ENCODE measurements at places on chromosomes 7 and 10.

DNA sequence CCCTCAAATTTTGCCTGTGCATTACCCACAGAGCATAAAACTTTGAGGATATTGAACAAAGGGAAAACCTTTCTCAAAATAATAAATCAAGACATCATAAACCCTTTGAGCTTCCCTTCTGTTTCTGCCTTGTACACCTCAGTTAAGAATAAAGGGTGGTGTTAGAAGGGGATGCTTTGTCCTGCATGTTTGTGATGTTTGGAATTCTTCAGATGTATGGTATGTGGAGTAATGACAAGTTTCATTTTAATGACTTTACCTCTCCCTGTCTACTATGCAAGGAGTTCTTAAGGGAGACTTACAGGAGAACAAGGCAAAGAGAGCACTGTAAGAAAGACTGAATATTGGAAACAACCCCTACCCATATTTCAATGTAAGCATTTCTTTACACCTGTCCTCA, 99.2 kb downstream of the HECW1 start:
- no peak for DNase-seq

- DNase-seq: no peak
Measured at GRCh38 chr10:54434782-54435181, 366.2 kb downstream of the PCDH15 start.

DNA sequence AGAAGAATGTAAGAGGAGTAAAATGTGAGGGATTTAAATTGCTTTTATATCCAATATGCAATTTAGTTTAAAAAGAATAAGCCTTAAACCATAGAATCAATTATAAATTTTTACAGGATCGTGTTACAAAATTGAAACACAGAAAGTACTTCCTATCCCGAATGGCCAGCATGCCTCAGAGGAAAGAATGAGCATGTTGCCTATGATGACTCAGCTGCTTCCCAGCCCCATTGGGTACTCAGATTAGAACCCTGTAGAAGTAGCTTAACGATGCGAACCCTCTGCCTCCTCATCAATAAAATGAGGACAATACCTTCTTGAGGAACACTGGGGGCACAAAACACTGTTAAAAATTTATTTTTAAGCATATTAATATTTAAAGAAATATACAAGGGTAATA, 113.4 kb upstream of the CDK1 start:
- DNase-seq: no peak

DNA sequence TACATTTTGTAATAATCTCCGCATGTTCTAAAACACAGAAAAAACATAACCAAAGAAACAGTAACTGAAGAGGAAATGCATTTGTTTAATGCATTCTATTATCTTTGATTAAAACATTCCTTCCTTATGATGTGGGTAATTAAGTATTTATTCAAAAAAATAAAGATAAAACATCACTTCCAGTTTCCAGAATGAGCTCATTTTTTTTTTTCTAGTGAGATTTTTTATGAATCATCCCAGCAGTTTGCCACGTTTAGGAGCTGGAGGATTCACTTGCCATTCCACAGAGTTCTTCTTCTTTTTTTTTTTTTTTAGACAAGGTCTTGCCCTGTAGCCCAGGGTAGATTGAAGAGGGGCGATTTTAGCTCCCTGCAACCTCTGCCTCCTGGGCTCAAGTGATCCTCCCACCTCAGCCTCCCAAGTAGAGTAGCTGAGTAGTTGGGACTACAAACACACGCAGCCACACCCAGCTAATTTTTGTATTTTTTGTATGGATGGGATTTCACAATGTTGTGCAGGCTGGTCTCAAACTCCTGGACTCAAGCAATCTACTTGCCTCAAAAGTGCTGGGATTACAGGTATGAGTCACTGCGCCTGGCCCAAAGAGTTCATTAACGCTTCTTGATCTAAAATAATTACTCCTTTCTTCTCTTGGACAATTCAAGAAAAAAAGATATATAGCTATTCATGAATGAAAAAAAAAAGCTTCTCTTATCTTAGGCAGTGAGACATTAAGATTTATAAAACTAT, 177.3 kb downstream of the DKK1 start:
- DNase-seq: no peak

DNA sequence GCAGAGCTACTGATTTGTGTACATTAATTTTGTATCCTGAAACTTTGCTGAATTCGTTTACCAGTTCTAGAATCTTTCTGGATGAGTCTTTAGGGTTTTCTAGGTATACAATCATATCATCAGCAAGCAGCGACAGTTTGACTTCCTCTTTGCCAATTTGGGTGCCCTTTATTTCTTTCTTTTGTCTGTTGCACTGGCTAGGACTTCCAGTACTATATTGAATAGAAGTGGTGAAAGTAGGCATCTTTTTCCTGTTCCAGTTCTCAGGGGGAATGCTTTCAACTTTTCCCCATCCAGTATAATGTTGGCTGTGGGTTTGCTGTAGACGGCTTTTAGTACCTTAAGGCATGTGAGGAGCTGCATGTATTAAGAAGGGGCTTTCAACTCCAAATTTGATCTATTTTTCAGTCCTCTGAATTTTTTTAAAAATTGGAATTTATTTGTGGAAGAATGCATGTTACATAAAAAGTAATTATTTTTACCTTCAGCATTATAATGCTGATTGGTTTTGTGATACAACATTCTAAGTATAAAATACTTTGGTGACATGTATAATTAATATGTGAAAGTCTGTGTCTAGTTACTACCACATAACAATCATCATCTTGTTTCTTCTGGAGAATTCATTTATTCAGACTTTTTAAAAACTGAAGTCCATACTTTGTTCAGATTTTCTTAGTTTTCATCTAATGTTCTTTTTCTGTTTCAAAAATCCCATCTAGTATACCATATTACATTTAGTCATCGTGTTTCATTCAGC, 49.6 kb downstream of the CPED1 start:
- no peak for DNase-seq

- DNase-seq: no peak
Measured at GRCh38 chr7:112080978-112081377, 125.2 kb downstream of the DOCK4 start.

DNA sequence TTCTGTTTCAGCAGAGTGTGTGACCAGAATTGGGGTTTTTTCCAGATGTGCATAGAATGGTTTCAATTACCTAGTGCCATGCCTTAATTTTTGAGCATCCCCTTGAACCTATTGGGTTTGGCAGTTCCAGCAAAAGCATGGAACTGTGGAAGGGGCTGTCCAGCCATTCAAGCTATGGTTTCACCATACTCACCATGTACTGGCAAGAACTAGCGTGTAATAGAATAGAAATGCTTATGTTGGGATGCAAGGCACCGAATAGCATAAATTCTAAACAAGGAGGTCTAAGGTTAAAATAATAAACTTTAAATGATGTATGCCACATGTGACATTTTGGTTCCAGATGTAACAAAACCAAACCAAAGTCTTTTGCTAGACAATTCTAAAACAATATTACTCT, 91.4 kb downstream of the MTERF1 start:
- no peak for DNase-seq

GRCh38 chr10:61775111-61775510, 112.4 kb downstream of the CABCOCO1 start:
- DNase-seq: no peak

GRCh38 chr7:22545529-22545928, 45.5 kb upstream of the STEAP1B start:
- no peak for DNase-seq

DNA sequence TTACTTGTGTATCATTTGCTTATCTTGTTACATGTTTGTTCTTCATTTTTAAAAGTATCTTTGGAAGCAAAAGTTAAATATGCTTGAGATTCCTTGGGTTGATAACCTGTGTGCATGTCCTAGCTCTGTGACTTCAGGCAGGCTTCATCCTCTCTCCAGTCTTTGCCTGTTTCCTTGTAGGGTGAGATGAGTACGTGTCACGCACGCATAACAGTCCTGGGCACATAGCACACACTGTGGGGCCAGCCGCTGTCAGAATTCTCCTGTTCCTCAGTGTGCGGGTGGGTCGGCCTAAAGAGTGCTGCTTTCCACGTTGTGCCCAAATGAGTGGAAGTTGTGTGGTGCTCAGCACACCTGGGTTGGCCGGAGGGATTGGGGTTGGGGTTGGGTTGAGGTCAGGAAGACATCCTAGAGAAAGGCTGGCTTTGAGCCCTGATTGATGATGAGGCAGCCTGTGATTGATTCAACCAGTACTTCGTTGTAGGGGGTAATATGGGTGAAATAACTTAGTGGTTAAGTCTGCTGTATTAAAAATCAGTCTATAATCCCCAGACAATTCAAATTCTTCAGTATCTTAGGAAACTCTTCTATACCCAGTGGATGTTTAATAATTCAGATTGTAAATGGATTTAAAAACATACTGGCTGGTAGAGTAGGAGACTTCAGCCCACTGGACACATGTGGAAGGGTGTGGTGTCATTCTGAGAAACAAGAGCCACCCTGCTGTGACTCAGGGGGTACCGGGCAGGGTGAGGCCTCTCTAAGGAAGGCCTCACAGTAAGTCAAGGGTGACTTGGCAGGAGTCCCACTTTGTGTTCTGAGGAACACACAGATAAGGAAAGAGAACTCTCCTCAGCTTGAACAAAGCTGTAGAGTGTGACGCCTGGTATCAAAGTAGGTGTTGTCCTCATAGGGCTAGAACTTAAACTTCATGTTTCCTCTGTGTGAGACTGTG, 54.8 kb downstream of the DAGLB start:
- DNase-seq: no peak

- no peak for DNase-seq
Measured at GRCh38 chr7:104914421-104914820, 99.6 kb upstream of the KMT2E start.

GRCh38 chr10:73886085-73886529, 11.8 kb upstream of the CAMK2G start:
- DNase-seq: peak; percentile 62

- DNase-seq: no peak
Measured at GRCh38 chr10:118926903-118927302, 102.6 kb upstream of the NANOS1 start.

DNA sequence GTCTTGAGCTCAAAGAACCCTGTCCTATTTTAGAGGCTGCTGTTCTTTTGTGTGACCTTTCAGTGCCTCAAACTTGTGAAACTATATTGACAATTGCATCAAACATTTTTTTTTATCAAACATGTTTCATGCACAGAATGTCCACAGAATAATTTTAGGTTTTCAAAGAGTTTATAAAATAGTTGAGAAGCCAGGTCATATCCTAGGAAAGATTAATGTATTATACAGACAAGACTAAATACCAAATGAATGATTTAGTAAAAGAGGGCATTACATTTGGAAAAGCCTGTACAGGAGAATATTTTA, 67.0 kb downstream of the CDK6 start:
- no peak for DNase-seq

GRCh38 chr10:18378766-18379165, 238.5 kb downstream of the CACNB2 start:
- no peak for DNase-seq

DNA sequence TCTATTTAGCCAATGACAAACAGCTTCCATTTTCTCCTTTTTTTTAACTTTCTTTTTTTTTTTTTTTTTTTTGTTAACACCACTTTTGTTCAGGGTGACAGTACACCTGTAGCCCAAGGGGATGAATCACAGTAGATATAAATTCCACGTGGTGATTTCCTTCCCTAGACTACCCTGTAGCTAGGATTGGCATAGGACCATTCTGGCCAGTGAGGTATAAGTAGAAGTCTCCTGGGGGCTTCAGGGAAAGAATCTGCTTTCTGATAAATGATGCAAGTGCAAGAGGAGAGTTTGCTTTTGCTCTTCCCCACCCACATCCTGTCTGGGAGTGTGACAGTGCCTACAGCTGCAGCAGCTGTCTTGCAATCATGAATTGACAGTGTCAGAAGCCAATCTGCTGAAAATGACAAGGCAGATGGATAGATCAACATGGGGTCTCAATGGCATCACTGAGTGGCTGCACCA, 63.2 kb upstream of the TOMM7 start:
- DNase-seq: peak; percentile 47

DNA sequence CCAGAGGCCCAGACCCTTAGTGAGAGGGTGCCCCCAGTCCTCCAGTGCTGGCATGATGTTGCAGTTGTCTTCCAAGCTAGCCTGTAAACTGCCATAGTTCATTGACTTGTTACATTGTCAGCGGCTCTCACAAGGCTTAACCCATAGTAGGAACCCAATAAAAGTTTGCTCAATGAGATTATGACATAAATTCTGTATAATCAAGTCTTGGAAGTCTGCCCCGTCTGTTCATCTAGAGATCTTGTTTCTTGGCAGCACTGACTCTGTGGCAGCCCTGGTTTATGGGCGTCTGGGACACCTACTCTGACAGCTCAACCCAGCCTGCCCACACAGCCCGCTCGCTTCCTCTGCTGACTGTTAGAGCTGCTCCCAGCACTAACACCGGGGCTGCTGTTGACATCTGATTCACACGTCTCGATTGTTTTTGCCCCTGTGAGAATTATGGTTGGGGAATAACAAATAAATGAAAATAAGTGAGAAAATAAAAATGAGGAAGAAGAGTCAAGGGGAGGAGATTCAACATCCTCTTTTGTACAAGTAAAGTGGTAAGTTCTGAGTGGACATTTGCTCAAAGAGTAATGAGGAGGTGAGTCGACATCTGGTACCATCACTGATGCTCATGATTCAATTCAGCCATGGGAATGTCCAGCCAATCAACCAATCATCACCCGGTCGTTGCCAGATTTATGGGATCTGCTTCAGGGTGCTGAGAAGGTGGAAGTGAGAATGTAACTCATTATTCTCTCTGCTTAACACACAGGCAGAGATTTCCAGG, 160.8 kb downstream of the SPAG6 start:
- DNase-seq: no peak

DNA sequence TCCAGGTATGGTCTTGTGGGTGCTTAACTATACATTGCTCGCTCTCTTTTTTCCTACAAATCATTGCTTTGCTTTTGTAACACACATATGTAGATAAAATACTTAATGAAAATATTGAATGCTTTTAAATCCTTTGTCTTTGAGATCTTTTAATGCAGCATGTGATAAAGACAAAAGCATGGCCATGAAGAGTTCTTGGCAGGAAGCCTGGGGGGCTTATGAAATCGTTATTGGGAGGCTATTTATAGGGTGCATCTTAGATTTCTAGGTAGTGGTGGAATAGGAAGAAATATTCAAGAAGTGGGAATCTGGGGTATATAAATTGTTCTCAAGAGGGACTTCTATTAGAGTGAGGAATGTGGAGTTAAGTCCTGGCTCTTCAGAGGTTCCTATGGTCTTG, 21.9 kb downstream of the UBE2D1 start:
- no peak for DNase-seq

- DNase-seq: no peak
Measured at GRCh38 chr10:100551738-100552137, 16.0 kb downstream of the HIF1AN start.

- no peak for DNase-seq
Measured at GRCh38 chr7:8998762-8999161, 565.4 kb downstream of the NXPH1 start.

DNA sequence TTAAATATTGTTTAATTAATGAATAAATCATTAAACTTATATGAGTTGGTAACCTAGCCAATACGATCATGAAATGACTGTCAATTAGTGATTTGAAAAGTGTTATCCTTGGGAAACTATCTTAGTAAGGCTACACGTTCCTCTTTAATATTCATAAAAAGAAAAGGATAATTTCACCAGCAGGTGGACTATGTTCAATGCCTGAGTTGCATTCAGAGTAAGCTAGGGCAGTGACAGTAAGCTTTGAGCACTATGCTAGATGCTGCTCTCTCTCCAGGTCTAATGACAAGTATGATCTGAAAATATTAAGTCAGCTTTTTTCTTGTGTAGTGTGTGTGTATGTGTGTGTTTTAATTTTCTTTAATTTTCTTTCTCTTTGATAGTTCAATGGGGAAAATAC, 486.3 kb upstream of the PCDH15 start:
- no peak for DNase-seq

GRCh38 chr7:131027287-131027773, 293.3 kb upstream of the KLF14 start:
- no peak for DNase-seq

- DNase-seq: no peak
Measured at GRCh38 chr10:110275128-110275729, 29.5 kb downstream of the SMNDC1 start.

GRCh38 chr10:131002031-131002861, 309.3 kb downstream of the TCERG1L start:
- no peak for DNase-seq

All from GM12891 (cell line).